ENCODE measurements at places on chromosomes 16 and 17.

DNA sequence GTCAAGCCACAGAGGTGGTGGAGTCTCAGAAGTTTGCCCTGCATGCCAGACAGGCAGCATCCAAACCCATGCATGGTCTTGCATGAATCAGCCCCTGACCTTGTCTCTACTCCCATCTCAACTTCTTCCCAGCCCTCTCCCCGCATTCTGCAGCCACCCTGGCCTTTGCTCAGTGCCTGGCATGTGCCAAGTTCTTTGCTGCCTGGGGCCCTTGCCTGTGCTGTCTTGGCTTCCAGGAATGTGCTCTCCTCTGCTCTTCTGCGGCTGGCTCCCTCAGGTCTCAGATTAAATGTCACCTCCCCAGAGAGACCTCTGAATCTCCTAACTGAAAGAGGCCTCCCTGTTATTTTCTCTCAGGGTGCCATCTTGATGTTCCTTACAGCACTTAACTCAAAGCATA is 17.6 kb downstream of the DRC3 start:
- no peak for DNase-seq

DNA sequence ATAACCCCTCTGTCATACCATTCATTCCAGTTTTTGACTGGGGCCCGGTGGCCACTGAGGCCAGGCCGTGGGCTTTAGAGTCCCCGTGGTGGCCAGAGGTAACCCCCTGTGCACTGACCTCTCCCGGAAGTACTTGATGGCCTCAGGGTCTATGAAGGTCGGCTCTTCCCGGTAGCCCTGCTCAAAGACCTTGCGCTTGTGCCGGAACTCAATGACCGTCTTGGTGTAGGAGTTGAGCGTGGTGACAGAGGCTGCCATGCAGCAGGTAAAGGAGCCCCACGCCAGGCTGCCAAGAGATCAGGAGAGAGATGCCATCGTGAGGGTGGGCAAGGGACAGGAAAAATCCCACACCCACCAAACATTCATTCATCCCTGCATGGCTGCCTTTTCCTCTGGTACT is 234.8 kb downstream of the GSG1L start:
- no peak for DNase-seq

DNA sequence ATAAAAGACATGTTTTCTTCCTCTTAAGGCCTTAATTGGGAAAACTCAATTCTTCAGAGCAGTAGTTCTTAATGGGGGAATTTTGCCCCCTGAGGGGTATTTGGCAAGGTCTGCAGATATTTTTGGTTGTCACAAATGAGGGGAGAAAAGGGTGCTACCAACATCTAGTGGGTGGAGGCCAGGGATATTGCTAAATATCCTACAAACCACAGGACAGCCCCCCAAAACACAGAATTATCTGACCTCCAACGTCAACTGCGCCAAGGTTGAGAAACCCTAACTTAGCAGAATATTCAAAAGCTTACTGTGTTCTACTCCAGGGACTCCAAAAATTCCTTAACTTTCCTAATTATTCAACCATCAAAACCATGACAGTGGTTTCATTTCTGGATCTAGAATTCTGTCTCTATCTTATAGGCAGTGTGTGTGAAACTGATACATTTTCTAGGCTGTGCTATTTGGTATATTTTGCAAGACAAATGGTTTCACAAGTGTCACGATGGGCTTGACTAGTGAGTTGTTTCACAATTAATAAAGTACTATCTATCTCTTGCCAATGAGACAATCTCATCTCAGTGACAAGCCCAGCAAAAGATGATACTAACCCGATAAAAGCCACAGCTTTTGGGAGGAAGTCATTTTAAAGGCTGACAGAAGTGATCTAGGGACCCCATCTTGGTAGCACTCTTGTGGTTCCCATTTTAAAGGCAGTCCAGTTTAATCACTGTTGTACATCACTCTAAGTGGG is 14.7 kb downstream of the TXNDC11 start:
- DNase-seq, result no peak

- DNase-seq, result no peak
Observed at GRCh38 chr16:85422632-85423550, 190.2 kb upstream of the GSE1 start.

GRCh38 chr17:19510903-19511302 is 22.8 kb upstream of the SLC47A1 start:
- DNase-seq, result peak; percentile 73

- DNase-seq, result no peak
Observed at GRCh38 chr17:10166176-10166935, 32.0 kb downstream of the GAS7 start.

- no peak for DNase-seq
Observed at GRCh38 chr17:80832266-80832676, 159.4 kb upstream of the CHMP6 start.

GRCh38 chr16:11334831-11335404 is 10.3 kb upstream of the RMI2 start:
- no peak for DNase-seq

- no peak for DNase-seq
Observed at GRCh38 chr16:65933703-65934102, 432.8 kb upstream of the CDH5 start.

GRCh38 chr17:78761789-78762406 is 20.2 kb downstream of the CYTH1 start:
- DNase-seq, result no peak

DNA sequence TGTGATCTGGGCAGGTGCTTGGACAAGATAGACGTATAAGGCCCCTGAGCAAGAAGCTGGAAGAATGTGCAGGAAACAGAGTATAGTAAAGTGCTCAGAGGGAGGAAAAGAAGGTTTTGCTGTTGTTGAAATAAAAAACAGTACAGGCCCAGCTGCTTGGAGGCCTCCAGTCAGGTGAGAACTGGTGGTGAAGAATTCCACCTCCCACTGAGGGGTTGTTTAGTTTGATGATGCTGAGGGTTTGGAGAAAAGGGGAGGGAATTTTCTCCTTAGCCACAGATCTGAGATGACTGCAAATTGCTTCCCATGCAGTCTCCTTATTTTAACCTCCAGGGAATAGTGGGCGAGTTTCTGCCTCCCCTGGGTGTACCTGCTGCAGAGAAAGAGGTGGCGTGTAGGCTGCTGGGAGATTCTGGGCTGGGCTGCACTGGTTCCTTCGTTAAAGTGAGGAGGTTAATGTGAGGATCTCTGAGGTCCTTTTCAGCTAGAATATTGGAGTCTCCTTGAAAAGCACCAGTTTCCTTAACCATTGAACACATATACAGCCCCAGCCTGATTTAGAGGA is 25.8 kb downstream of the SMPD3 start:
- DNase-seq, result no peak

DNA sequence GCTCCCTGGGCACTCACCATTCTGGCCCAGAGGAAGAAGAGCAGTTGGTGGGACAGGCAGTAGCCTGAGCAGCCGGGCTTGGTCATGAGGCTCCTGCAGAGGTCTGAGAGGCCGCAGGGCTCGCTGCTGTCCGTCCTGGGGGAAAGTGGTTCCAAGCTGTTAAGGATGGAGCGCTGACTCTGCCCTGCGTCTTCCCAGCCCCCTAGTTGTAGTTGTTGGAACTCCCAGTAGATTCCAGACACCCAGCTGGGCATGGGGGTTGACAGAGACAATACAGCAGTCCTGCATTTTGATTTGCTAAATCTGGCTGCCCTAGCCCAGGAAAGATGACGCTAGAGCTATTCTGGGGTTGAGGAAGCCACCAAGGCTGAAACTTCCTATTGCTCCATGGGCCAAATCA is 7.3 kb downstream of the C16orf89 start:
- DNase-seq, result no peak

DNA sequence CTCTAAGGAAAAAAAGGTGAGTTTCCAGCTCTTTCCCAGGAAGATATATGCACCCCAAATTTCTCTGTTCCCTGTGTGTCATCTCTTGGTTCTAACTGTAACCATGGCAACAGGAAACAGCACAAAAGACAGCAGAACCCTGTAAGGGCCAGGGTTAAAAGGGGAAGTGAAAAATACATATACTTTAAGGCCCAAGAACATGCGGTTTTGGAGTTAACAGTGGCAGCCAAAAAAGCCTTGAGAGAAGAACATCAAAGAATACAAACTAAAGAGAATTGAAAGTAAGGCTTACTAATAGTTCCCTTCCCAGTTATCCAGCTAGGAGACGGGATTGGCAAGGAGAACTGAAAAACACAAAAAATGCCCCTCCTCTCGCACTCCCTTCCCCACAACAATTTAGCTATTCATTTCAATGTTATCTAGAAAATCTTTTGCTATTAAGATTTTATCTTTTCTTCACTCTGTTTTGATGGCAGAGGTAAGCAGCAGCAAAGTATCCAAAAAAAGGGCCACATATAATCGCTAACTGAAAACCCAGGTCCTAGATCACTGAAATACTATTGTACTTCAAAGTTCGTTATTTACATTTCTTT is 1.5 kb downstream of the SPOP start:
- DNase-seq, result no peak

DNA sequence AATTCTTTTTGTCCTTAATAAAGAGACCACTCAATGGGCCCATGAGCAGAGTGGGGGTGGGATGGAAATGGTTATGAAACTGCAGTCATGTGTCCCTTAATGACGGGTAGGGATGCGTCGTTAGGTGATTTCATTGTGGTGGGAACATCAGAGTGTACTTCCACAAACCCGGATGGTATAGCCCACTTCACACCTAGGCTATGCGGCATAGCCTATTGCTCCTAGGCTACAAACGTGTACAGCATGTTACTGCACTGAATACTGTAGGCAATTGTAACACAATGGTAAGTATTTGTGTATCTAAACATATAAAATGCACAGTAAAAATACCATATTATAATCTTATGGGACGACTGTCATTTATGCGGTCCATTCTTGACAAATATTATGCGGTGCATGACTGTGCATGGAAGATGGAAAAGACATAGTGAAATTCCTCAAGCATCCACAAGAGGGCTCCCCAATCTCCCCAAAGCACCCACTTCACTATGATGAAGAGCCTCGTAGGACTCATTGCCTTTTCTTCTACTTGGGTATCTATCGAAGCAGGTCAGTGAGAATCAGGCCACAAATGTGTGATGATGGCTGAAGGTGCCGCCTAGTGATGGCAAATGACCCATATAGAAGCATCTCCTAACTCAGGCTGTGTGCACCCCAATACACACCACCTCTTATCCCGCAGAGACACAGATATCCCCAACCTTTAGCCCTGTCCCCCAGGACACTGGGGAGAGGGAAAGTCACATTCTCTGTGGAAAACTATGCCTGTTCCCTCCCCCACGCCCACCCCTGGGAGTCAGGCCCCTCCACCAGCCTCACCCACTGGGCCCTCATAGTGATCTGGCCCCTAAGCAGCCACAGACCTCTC is 43.5 kb downstream of the TBX21 start:
- no peak for DNase-seq

DNA sequence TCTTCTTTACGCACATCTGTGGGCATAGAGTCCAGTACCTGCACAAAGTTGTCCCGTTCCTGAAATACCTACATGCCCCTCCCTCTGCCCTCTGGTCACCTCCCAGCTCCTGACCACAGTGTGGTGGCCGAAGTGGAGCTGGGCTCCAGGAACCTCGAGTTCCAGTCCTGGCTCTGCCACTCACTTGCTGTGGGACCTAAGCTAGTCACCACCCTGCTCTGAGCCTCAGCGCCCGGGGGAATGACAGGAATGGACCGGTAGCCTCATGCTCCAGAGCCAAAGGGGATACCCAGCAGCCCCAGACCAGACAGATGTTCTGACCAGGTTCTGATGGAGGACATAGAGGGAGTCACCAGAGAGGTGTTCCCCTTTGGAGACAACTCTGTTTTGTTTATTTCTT is 26.7 kb upstream of the ITGA3 start:
- no peak for DNase-seq

GRCh38 chr17:68134046-68134637 is 98.6 kb downstream of the KPNA2 start:
- no peak for DNase-seq

GRCh38 chr16:12818326-12818725 is 14.6 kb upstream of the CPPED1 start:
- DNase-seq, result no peak

- no peak for DNase-seq
Observed at GRCh38 chr17:69415431-69415830, 934 bp downstream of the MAP2K6 start.

DNA sequence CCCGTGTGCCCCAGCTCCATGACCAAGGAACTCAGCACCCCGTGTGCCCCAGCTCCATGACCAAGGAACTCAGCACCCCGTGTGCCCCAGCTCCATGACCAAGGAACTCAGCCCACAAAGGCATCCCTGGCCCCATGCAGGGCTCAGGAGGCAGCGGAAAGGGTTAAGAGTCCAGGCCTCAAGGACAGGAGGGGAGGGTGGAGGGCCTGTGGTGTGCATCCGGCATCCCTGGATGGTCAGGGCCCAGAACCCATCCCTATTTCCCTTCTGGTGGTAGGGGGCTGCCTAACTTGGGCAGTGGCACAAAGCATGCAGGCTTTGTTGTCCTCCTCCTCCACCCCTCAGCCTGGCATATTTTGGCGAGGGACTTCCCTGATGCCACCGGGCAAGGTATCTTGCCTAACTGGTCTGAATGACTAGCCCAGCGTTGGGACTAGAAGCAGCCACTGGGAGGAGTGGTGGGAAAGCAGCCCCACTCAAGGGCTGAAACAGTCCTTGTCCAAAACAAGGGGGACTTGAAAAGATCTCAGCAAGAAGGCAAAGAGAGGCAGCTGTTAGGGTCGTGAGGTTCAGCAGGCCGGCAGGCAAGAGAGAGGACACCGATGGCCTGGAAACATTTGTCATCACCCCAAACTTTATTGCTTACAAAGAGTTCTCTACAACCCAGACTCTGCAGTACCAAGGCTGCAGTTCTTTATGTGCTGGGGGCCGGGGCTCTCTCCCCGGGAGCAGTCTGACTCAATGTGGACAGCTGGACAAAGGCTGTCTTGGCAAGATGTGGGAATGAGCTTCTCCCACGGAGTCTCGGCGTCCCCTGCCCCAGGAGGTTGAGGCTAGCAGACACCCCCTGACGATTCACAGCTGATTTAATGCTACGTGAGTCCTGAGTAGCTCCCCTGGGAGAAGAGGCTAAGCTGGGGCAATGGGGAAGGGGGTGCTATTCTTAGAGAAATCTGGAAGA is 902 bp upstream of the SPATA32 start:
- no peak for DNase-seq

- no peak for DNase-seq
Observed at GRCh38 chr17:75350706-75351105, 54.8 kb downstream of the GRB2 start.

DNA sequence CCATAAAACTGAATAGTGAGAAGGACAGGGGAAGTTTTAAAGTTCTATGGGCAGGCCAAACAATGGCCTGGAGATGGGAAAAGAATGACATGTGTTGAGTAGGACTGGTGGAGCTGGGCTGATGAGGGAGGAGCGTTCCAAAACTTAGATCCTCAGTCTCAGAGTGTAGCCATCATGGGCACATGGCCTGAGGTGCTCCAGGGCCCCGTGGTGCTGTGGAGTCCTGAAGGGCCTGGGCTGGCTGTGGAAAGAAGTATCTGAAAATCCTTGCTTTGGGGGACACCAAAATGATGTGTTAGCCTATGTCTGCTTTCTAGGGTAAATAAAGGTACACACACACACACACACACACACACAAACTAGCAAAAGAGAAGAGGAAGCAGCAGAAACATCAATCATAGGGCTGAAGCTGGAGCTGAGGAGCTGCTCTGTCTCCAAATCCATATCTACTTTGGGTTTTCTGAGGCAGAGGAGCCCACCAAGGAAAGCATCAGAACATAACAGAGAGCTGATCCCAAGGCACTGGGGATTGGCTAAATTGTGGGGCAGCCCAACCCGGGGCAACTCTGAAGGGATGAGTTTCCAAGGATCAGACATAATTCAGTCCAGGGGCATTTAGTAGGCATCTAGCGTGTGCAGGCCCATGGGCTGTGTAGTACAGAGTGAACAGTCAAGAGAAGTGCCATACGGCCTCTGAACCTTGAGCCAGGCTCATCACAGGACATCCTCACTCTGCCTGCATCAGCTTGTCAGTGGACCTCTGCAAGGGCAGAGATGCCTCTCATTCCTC is 85.2 kb downstream of the C16orf78 start:
- no peak for DNase-seq

- no peak for DNase-seq
Observed at GRCh38 chr16:66469291-66469946, 42.3 kb downstream of the BEAN1 start.
